H54 (cell line): ENCODE measurements at places on chromosomes 5 and 9.

GRCh38 chr5:78731884-78732283, 83.3 kb upstream of the LHFPL2 start:
- DNase-seq, result no peak

DNA sequence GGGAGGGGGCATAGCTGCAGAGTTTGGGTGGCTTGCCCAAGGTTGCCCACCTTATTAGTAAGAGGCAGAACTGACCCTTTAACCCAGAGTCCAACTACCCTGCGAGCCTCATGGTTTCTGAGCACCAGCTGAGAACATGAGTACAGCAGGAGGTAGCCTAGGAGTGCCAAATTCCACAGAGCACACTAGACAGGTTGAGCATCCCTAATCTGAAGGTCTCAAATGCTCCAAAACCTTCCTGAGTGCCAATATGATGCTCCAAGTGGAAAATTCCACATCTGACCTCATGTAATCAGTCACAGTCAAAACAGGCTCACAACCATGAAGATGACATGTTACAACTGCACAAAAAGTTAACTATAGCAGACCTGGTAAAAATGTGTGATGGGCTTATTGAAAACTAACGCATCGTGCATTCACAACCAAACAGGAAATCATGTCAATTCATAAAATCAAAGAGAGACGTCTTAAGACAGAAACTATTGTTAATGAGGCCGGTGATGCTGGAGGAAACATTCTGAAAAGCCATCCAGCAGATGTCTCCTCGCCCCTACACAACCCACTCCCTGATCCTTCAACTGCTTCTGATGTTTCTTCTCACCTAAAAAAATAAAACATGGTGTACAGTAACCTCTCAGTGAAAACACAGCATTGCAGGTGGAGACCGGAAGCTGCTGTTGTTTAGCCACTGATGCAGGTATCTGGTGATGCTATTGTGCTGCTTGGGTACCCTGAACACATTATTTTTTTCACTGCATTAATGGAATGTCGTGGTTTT, 25.0 kb downstream of the PTCH1 start:
- no peak for DNase-seq

DNA sequence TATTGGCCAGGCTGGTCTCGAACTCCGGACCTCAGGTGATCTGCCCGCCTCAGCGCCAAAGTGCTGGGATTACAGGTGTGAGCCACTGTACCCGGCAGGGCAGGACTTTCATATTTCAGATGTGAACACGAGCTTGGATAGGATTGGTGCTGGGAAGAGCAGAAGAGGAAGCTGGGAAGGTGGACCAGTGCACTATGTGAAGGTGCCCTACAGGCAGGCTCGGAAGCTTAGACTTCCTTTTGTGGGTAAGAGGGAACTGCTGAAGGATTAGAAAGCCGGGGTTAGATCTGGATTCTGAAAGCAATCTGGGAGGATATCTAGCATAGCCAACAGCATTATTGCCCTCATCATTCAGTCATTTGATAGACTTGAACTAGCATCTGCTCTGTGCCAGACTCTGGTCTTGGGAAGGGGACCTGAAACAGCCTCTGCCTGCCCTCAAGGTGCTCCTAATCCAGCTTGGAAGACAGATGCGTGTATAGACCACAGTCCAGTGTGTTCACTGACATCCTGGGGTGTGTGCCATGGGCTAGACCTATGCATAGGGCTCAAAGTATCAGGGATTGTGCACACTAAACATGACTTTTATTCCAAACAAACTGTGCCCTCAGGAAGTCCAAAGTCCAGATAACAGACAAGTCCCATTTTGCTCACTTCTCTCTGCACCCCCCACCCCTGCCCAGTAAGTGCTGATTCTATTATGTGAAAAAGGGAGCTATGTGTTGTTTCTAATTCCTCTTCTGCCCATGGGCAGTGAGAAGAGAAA, 637 bp downstream of the CBY3 start:
- no peak for DNase-seq

GRCh38 chr9:3006851-3007250, 163.0 kb upstream of the PUM3 start:
- DNase-seq, result no peak

DNA sequence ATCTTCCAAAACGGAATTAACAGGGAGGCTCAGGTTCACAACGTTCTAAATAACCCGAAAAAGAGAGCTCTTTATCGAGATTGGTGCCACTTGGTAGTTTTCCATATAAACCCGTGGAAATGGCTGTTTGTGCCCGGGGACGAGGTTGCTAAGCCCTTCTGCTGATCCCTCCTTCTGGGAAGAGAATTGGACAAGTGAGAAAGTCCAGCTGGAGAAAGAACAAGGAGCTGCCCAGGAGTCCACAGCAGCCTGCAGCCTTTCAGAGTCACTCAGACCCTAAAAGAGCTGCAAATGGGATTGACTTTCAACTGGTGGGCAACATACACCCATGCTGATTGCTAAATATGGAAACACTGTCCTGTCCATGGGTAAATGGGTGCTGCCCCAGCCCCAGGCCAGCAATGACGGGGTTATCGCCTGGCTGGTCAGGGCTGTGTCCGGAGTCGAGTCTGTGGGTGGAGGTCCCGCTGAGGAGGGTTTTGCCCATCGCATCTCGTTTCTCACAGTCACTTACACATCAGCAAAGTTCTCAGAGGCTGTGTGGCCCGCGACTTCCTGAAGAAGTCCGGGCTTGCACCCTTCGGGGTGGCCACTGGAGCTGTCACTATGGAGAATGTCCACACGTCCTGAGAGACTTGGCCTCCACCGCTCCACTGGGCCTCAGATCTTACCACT, 40.7 kb upstream of the HSD17B3 start:
- no peak for DNase-seq

DNA sequence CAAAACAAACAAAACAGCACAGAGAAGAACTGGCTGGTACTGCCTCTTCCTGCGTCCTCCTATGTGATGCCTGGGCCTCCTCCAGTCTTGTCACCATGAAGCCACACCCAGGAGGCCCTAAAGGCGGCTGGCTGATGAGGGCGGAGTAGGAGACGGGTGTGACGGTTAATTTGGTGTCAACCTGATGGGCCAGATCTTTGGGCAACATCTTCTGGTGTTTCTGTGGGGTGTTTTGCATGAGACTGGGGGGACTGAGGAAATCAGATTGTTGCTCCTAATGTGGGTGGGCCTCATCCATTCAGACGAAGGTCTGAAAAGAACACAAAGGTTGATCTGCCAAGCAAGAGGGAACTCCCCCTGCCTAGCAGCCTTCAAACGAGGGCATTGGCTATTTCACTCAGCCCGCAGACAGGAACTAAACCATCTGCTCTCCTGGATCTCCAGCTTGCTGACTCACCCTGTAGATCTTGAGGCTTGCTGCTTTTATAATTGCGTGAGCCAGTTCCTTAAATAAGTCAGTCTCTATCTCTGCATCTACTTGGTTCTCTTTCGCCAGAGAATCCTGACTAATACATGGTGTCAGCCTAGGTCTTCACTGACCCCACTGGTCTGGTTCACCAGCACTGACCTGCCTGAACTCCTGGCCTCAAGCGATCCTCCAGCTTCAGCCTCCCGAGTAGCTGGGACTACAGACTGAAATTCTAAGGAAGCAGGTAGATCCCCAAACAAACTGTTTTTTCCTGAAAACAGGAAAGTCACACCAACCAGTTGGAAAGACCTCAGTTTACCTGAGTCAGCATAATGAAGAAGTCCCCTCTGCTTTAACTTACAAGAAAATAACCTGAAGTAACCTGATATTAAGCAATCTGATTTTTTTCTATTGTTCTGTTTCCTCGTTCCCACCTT, 12.8 kb upstream of the ZFP62 start:
- DNase-seq, result no peak

GRCh38 chr5:112293587-112293986, 125.5 kb downstream of the EPB41L4A start:
- DNase-seq, result no peak

GRCh38 chr5:19406576-19407365, 581.2 kb downstream of the CDH18 start:
- no peak for DNase-seq
